ENCODE measurements at places on chromosomes 2 and 18.

- no peak for DNase-seq
Measured at GRCh38 chr18:14912967-14913366, 165.0 kb downstream of the ANKRD30B start.

DNA sequence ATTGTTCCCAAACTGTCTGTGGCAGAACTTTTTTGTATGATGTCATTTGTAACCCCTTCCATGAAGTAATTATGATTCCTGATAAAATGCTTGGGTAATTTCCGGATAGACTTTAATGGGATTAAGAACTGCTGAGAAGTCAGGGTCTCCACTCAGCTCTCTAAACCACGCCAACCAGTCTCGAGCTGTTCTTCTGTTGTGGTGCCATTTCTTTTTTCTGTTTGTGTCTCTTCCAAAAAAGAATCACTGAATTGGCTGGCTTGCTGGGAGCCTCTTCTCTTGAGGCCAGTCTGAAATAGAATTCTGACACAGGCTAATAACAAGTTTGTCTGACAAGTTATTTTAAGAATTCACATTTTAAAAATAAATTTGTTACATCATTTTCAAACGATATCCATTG lies 198.9 kb downstream of the BCL2 start:
- no peak for DNase-seq

DNA sequence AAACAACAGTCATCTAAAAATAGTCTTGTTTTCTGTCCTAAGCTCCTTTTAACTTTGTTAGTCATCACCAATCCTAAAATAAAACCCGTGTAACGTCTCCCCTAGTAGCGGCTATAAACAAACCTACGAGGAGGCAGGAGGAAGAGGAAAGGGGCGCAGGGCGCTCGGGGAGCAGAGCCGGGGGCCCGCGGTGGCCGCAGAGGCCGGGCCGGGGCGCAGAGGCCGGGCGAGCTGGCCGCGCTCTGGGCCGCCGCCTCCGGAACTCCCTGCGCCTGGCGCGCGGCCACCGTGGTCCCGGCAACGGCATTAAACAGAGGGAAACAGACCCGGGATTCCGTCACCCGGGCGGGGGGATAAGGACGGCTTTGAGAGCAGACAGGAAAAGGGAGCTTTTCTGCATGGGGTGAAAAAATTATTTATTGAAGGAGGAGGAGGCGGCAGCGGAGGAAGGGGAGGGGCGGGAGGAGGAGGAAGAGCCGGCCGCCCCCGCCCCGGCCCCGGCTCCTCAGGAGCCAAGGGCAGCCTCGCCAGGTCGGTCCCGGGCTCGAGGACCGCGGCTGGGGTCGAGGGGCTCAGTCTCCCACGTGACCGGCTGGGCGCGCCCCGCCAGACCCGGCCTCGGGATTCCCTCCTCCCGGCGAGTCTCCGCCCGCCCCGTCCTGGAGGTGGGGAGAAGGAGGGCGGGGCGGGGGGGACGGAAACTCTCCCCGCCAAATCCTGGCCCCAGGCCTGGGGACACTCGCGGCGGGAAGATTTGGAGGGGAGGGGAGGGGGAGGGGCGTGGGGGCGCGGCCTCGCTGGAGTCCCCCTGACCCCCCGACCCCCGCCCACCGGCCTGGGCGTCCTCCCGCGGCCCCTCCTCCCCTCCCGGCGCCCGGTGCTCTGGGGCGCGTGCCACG lies 1.8 kb upstream of the NFATC1 start:
- DNase-seq = peak; percentile 86

DNA sequence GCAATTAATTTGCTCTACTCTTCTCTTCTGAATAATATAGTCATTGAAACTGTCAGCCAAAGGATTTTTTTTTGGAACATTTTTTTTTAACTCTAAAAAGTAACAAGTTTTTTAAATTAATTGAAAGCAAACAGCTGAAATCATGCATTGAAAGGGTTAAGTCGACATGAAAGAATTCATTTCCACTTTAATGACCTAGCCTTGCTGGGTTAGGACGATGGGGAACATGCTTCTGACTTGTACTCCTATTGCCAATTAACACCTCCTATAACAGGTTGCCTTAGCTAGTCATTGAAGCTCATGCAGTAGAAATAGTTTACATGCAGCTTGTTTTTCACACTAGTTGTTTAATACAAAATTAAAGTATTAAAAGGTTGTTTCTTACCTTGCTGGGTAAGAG lies 47.8 kb downstream of the PSMD14 start:
- no peak for DNase-seq

- no peak for DNase-seq
Measured at GRCh38 chr2:55616551-55617174, 759 bp downstream of the PPP4R3B start.

- no peak for DNase-seq
Measured at GRCh38 chr2:167822690-167823465, 424.5 kb downstream of the STK39 start.

- DNase-seq = no peak
Measured at GRCh38 chr2:144290276-144290675, 229.6 kb downstream of the ZEB2 start.
